ENCODE measurements at places on chromosomes 6 and 20. TPM values are rescaled to one million over a fixed set of nuclear protein-coding genes. Genes with fewer than 3 reads are reported as not detected.

DNA sequence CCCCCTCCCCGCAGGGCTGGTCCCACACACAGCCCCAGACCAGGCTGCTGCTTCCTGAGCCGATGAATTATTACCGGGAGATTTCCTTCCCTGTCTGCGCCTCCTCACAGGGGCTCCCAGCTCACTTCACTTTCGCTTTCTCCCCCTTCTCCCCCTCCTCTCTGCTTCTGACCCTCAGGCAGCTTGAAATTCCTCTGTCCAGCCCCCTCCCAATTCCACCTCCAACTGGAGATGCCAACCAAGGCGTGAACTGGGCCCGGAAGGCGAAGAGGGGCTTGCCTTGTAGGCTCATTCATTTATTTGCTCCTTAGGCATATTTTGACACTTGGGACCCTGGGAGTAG is 1.7 kb upstream of the TCF15 start:
- DNase-seq: no peak
- H3K36me3 ChIP-seq: no peaks in the 10 kb centered on the region
- H3K27ac ChIP-seq: no peak overlapping the region
- peaks cover 58% of the 10 kb centered on the region for H3K27me3 ChIP-seq
- peaks cover 7% of the 10 kb centered on the region for H3K4me1 ChIP-seq

- H3K4me1 ChIP-seq: peaks cover 2% of the 10 kb centered on the region
- H3K27ac ChIP-seq: no peak overlapping the region
- H3K36me3 ChIP-seq: no peaks in the 10 kb centered on the region
These were observed 19.1 kb downstream of the AFDN start for GRCh38 chr6:167845856-167846255.

The PRPF6 gene
- 80.6 TPM for total RNA-seq

DNA sequence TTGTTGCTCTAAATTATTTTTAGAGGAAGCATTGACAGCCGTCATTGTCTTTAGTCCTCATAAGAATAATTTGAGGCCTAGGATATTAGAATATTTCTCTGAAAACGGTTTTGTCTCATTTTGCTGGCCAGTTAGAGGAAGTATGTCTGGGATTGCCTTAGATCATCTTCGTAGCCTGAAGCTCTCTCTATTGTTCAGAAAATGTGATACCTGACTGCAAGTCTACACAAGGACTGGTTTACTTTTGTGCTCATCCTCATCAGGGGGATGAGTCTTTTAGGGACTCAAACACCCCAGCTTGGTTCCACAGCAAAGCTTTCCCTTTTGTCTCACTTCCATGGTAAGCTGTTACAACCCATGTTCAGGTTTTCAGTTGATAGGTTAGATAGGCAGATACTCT is 141.8 kb downstream of the FARS2 start:
- H3K4me3 ChIP-seq: no peak overlapping the region
- no peak overlapping the region for H3K27ac ChIP-seq
- peaks cover 15% of the 10 kb centered on the region for H3K4me1 ChIP-seq
- peaks cover 1% of the 10 kb centered on the region for H3K36me3 ChIP-seq

- H3K4me1 ChIP-seq: no peaks in the 10 kb centered on the region
- H3K4me3 ChIP-seq: no peak overlapping the region
- H3K27me3 ChIP-seq: no peaks in the 10 kb centered on the region
- H3K36me3 ChIP-seq: no peaks in the 10 kb centered on the region
- H3K27ac ChIP-seq: no peak overlapping the region
- DNase-seq: no peak
These were observed 644.9 kb upstream of the AGPAT4 start for GRCh38 chr6:161918628-161919205.

- peaks cover 4% of the 10 kb centered on the region for H3K36me3 ChIP-seq
- H3K4me3 ChIP-seq: no peak overlapping the region
- peaks cover 8% of the 10 kb centered on the region for H3K27me3 ChIP-seq
- no peak overlapping the region for H3K27ac ChIP-seq
- no peaks in the 10 kb centered on the region for H3K4me1 ChIP-seq
These were observed 14.7 kb upstream of the ADTRP start for GRCh38 chr6:11793277-11793676.

DNA sequence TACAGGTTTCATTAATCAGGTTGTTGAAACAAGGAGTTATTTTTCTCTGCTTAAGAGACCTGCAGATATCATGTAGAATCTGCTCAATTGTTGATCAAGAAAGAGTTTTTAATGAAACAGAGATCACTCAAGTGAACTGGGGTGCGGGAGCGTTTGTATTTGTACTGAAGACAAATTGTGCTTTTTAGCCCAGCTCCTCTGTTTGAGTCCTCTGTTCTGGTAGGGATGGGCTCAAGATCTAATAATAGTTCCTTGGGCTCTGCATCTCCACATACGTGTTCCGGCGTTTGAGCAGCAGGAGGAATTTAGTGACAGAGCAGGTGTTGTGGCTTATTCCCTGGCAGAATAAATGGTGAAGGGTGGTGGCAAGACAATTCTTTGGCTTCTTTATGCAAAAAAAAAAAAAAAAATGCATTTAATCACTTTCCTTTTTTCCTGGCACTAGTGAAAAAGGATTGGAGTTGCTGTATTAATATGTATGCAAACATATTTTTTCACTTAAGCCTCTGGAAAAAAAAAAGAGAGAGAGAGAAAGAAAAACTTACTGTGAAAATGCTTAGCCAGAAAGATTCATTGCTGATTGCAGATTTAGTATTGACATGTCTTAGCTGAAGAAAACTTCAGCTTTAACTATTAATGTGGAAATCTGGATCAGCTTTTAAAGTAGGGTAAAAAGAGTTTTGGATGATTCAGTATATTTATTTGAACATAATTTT is 4.0 kb downstream of the CITED2 start:
- peaks cover 35% of the 10 kb centered on the region for H3K36me3 ChIP-seq
- H3K4me1 ChIP-seq: peaks cover 47% of the 10 kb centered on the region
- H3K27me3 ChIP-seq: no peaks in the 10 kb centered on the region
- no peak for DNase-seq
- peak overlapping the region; percentile 40 for H3K4me3 ChIP-seq
